ENCODE measurements at places on chromosomes 6 and 20.

DNA sequence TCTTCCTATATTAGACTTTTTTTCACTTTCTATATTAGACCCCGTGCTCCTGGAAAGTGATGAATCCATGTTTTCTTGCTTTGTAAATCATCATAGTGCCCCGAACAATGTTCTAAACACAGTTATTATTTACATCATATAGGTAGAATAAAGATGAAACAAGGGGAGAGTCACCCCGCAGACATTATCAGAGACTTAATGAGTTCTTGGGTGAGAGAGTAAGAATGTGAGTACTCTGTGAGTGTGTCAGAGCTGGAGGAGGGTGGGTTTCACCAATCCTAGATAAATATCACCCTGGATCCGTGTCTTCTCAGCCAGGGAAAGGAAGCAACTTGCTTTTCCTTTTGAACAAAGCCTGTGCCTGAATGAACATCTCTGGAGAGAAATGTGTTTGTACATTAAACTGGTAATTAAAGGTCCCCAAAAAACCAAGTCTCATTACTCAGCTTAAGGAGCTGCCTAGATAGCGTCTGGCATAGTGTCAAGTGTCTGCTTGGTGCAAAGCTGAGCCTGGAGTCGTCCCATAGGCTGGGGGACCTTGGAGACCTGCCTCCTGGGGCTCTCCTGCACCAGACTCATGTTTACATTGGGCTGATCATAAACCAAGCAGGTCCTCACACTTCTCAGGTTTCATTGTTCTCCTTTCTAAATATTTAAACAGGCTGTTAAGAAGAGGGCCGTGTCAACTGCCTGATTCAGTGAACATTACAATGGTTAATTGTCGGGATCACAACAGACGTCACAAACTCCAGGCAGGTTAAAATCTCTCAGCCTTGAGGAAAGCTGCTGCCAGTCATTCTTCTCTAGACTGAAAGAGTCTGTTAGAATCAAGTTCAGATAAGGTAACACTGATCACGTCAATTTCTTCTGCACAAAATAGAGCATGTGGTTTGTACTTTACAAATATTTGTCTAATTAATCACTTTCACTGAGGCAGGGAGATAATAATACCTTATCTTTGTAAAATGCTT, 179.7 kb upstream of the MYLIP start:
- DNase-seq = no peak

DNA sequence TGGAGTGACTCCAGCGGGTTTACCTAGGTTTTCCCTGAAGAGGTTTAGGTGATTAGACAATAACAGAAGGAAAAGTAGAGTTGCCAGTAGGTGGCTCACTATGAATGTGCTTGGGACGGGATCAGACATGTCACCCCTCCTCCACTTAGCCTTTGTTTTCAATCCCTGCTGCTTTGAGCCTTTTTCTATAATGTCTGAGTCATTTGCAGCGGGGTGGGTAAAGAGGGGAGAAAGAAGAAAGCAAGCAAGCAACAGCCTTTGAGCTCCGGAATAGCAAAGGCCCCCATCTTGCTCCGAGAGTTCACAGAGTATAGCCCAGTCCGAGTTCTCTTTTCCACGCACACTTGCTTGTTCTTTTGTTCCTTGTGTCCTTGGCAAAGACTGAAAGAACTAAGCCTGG, 129.1 kb downstream of the PACRG start:
- peak; percentile 80 for DNase-seq

DNA sequence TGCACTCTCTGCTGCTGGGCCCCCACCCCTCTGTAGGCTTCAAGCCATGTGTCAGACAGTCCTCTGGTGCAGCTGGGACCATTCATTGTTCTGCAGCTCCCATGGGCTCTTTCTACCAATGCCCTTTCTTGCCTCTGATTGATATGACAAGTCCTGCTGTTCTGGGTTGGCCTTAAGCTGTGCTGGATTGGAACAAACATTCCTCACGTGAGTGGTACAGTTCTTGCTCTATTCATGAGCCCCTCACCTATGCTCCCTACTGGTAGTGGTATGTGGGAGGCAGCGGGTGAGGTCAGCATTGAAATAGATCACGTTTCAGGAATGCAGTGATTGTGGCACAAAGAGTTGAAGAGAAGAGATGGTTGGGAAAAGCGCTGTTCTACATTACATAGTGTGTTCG, 48.8 kb upstream of the RALY start:
- DNase-seq = no peak

DNA sequence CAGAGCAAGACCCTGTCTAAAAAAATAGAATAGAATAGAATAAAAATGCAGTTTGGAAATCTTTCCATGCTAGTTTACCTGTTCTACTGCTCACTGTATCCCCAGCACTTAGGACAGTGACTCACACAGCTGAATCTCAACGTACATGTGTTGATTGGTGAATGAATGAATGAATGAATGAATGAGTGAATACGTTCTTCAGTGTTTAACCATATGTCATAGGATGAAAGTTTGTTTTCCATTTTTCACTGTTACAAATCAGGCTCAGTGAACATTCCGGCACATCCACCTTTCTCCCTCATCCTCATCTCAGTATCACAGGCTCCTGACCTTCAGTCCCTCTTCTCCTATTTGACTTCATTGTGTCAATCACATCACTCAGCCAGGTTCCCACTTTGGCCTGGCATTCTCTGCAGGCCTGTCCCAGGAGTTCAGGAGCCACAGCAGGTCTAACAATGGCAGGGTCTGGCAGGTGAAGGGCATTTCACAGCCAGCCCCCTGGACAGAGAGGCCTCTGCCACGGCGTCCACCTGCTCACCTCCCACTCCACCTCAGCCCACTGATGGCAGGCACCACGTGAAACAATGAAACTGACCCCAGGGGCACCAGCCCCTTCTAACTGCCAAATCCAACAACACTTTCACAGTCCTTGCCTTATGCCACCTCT, 7.9 kb downstream of the ZC3H12D start:
- DNase-seq = no peak

DNA sequence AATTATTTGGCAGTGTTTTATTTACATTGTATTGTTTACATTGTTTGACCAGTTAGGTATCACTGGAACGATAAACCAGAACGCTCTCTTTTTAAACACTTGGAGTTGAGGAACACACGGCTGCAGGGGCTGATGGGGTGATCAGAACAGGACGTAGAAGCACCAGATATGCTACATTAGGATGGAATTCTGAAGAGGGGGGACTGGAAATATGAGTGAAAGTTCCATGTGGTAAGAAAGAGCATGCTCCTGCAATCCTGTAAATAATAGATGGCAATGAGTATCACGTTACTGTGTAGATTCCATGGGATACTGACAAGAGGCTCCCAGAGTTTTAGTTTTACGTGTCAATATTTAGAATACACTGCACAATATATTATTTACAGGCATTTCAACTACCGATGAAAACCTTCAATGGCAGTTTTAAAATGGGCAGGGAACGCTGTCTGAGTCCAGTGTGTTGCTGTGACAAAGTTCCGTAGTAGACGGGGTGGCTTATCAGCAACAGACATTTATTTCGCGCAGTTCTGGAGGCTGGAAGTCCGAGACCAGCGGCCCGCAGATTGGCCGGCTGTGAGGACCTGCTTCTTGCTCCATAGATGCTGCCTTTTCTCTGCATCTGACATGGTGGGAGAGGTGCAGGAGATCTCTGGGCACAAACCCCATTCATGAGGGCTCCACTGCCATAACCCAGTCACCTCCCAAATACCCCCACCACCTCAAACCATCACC, 43.1 kb downstream of the SYNJ2 start:
- DNase-seq = no peak

GRCh38 chr6:37860226-37860839, 40.8 kb downstream of the ZFAND3 start:
- DNase-seq = peak; percentile 7

DNA sequence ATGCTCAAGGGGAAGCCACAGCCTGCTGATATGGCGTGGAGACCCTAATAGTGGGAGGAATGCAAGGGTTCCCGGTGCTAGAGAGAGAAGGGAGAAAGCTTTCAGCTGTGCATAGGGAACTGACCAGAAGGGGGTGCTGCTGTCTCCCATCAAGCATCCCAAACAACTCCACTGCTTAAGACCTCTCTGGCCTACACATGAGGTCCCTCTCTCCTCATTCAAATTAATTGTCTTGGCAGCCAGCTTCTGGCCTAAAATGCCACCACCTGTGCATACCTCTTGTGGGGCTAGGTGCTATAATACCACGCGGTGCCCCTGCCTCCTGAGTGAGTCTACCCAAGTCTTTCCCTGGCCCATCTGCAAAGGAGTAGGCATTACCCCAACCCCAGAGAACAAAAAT, 14.5 kb downstream of the ADISSP start:
- no peak for DNase-seq

GRCh38 chr6:120735641-120736040, 598.6 kb downstream of the TBC1D32 start:
- DNase-seq = no peak

GRCh38 chr6:28263922-28264321, 3.0 kb upstream of the ZSCAN26 start:
- no peak for DNase-seq

DNA sequence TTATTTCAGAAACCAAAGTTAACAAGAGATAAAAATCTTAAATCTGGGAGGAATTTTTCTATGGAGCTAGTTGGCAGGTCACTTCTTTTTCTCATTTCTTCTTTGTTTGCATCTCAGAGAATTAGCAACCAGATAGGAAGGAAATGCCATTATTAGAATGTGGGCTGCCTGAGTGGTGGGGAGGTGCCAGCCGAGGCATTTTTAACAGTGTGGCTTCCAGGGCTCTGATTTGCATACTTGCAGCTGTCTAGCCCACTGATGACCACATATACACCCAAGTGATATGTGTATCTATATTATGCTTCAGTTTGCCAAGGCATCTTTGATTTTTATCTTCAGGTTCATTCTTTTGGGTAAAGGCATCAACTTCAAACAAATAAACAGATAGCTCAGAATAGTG, 206.7 kb downstream of the CLIC5 start:
- DNase-seq = no peak

- no peak for DNase-seq
Measured at GRCh38 chr6:34362909-34363680, 29.4 kb downstream of the NUDT3 start.

- DNase-seq = no peak
Measured at GRCh38 chr6:52858416-52858815, 17.8 kb upstream of the GSTA5 start.

GRCh38 chr20:14984305-14984704, 646.9 kb upstream of the FLRT3 start:
- DNase-seq = no peak

DNA sequence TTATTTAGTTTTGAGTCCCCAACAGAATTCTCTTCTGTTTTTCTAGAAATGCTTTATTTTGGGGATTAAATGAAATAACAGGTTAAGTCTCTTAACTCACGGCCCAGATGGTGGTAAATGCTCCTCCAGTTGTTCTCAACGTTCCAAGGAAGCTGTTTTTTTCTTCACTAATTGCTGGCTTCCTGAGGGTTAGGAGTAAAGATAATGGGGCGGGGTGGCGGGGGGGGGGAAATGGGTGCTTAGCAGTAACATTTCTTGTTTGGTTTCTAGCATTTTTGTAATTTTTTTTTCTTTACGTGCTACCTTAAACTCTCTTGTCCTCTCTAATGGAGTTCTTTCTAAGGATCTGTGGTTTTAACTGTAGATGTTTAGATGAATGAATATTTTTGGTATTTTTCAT, 2.2 kb downstream of the SRSF3 start:
- DNase-seq = no peak

- DNase-seq = no peak
Measured at GRCh38 chr6:131129689-131130553, 5.3 kb upstream of the AKAP7 start.

GRCh38 chr20:53921443-53921973, 148.9 kb downstream of the BCAS1 start:
- no peak for DNase-seq

- no peak for DNase-seq
Measured at GRCh38 chr6:2376429-2377355, 131.3 kb upstream of the GMDS start.

DNA sequence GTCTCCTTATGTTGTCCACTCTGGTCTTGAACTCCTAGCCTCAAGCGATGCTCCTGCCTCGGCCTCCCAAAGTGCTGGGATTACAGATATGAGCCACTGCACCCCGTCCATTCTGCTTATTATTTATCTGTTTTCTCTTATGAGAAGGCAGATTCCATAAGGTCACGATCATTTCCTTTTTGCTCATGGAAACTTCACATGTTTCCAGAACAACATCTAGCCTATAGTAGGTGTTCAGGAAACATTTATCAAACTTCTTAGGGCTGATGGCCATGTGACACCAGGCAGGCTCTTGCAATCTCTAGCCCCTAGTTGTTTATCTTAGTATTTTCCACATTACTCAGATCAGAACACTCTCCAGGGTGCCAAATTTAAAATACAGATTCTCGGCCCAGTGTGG, 61.2 kb downstream of the ZFP64 start:
- DNase-seq = no peak

GRCh38 chr20:12055161-12055560, 137.5 kb downstream of the BTBD3 start:
- DNase-seq = no peak

Data from nucleus accumbens (tissue), 56 donors.